ENCODE measurements at places on chromosomes 1 and 21. TPM values are rescaled to one million over a fixed set of nuclear protein-coding genes. Genes with fewer than 3 reads are reported as not detected.

DNA sequence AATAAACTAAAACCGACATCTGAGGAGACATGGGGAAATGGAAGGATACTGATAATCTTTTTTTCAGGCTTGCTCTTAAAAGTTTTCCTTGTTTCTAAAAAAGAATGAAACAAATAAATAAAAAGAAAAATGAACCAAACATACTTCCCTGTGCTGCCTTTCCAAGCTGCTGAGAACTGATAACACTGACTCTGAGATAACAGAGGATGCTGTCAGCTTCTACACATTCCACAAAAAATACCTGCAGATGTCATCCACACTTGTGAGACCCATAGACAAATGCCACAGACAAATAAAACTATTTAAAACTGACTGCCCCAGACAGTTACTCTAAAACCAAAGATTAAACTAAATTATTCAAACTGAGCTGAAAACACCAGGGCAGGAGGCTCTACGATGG lies 12.0 kb upstream of the OR6K3 start:
- H3K4me3 ChIP-seq: no peak overlapping the region
- H3K36me3 ChIP-seq: no peaks in the 10 kb centered on the region
- H3K4me1 ChIP-seq: no peaks in the 10 kb centered on the region
- H3K27me3 ChIP-seq: no peaks in the 10 kb centered on the region
- no peak for DNase-seq

GRCh38 chr1:236354330-236355147 lies 39.5 kb upstream of the EDARADD start:
- no peaks in the 10 kb centered on the region for H3K36me3 ChIP-seq
- no peak overlapping the region for H3K27ac ChIP-seq
- DNase-seq: no peak
- no peak overlapping the region for H3K4me3 ChIP-seq
- peaks cover 19% of the 10 kb centered on the region for H3K27me3 ChIP-seq
- H3K4me1 ChIP-seq: no peaks in the 10 kb centered on the region

DNA sequence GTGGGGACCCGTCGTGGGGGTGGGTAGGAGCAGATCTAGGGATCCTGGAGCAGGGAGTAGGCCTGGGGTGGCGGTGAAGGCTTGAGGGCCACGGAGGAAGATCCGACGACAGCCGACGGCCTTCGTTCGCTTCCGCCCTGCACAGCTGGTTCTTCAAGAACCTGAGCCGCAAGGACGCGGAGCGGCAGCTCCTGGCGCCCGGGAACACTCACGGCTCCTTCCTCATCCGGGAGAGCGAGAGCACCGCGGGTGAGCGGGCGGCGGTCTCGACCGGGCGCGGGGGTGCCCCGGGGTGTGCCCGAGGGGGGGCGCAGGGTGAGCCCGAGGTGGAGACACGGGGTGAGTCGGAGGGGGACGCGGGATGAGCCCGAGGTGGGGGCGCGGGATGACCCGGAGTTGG lies 16.5 kb upstream of the HDAC1 start:
- H3K27me3 ChIP-seq: no peaks in the 10 kb centered on the region
- no peak overlapping the region for H3K27ac ChIP-seq

DNA sequence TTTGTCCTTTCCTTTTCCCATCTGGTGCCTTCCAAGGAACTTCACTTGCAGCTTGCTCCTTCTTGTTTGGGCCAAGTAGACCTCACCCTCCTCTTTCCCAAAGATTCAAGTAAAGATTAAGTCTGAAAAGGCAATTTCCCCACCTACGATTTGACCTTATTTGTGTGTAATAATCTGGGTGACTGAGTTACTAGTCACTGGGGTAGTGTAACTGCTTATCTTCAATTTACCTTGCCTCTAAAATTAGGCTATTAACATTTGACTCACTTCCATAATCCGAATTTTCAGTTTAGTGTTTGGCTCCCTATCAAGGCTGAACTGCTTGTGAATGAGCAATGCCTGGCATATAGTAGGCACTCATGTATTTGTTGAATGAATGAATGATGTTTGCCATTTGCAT lies 59.6 kb downstream of the PLA2G4A start:
- no peak overlapping the region for H3K4me3 ChIP-seq
- H3K36me3 ChIP-seq: no peaks in the 10 kb centered on the region
- no peak overlapping the region for H3K27ac ChIP-seq
- no peak for DNase-seq
- no peaks in the 10 kb centered on the region for H3K4me1 ChIP-seq

DNA sequence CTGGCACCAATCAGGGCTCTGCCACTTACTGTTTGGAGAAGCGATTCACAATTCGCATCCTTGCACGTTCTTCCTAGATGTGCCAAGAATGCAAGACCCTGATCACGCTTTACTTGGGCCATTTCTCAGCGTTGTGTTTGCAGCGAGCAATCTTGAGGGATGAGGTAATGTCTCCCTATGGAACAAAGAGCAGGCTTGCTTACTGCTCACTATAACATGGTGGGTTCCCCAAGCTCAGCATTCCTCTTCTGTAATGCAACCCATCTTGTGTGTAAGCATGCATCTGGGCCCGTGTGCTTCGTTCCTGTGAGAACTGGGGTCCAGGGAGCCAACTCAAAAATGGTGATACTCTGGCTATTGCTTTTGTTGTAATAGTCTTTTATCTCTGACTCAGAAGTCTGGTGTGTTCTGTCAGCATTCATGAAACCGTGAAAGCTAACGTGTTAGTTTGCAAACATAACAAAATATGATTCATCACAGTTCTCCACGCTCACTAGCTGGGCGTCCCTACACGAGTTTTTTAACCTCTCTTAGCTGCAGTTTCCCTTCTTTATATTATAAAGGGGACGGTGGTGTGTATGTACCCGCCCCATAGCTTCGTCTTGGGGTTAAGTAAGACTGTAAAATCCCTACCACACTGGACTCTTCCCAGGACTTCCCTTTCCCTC lies 33.3 kb downstream of the DNTTIP2 start:
- peak overlapping the region; percentile 93 for H3K4me3 ChIP-seq
- peaks cover 10% of the 10 kb centered on the region for H3K36me3 ChIP-seq
- DNase-seq: no peak

- peaks cover 13% of the 10 kb centered on the region for H3K36me3 ChIP-seq
- H3K4me1 ChIP-seq: peaks cover 71% of the 10 kb centered on the region
- no peak for DNase-seq
- no peaks in the 10 kb centered on the region for H3K27me3 ChIP-seq
- H3K4me3 ChIP-seq: peak overlapping the region; percentile 64
These were observed 24.7 kb downstream of the LYST start for GRCh38 chr1:235841938-235842545.

GRCh38 chr1:33762962-33763361 lies 100.9 kb upstream of the HMGB4 start:
- H3K4me1 ChIP-seq: no peaks in the 10 kb centered on the region
- DNase-seq: no peak
- H3K36me3 ChIP-seq: no peaks in the 10 kb centered on the region

DNA sequence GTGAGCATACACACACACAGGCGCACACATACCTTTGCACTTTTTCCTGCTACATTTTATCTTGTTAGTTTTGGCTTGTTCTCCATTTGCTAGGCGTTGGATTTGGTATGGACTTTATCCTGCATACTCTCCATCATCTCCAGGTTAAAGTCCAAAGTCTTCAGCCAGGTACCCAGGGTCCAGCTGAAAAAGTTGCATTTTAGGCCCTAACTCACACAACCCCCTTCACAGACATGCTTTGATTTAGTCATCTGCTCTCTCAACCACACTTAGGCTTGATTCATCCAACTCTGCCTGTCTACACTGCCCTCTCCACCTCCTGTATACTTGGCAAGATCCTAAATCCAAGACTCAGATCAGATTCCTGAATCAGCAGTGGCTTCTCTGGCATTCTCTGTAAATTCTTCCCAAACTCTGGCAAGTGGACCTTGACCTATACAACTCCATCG lies 10.7 kb upstream of the LAMB3 start:
- no peak overlapping the region for H3K27ac ChIP-seq
- no peaks in the 10 kb centered on the region for H3K36me3 ChIP-seq
- peaks cover 11% of the 10 kb centered on the region for H3K27me3 ChIP-seq
- H3K4me3 ChIP-seq: no peak overlapping the region
- no peak for DNase-seq

DNA sequence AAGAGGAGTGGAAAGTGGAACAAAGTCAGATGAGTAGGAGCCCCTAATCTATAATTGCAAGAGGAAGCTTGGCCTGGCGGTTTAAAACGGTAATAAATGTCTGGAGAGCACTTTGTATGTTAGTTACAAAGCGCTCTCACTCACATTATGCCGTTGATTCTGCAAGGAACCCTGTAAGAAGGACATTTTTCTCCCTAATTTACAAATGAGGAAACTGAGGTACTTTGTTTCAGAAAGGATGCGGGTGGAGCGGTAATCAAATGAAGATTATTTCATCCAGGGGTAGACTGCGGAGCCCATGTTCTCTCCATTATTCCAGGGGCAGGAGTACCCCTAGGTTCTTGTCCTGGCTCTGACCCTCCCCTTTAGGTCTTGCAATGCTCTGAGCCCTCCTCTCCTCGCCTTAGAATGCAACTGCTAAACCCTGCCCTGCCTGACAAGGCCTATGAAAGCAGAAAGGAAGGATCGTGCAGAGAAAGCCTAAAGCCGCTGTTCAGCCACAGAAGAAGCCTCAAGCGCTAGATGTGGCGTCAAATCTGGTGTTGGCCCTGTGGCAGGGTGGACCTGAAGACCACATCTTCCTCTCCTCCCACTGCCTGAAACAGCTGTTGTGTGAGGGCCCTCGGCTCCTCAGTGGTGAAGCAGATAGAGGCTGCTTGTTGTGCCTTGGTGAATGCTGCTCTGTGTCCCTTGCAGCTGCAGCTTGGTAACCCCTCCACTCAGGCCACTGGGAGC lies 588 bp upstream of the PACC1 start:
- peak overlapping the region; percentile 100 for H3K4me3 ChIP-seq
- H3K4me1 ChIP-seq: peaks cover 43% of the 10 kb centered on the region
- no peak for DNase-seq
- no peaks in the 10 kb centered on the region for H3K27me3 ChIP-seq
- peaks cover 21% of the 10 kb centered on the region for H3K36me3 ChIP-seq

ZBTB8A gene
- 0.11 TPM for total RNA-seq

LENEP gene
- total RNA-seq: 1.8 TPM

OXCT2 gene
- 1.2 TPM for total RNA-seq

SDHC gene
- 160 TPM for total RNA-seq

TNFRSF9 gene
- 2.2 TPM for total RNA-seq

SMYD3 gene
- total RNA-seq: 20.8 TPM

Measured in activated B cell treated with CpG ODN at 0.5 μM for 24 hours (primary cell).